ENCODE measurements at places on chromosomes 1 and 21.
A peak's percentile ranks its signal among the peaks of the same experiment; 100 is the strongest.

- H3K27ac ChIP-seq: no peak overlapping the region
- peaks cover 1% of the 10 kb centered on the region for H3K36me3 ChIP-seq
- H3K27me3 ChIP-seq: peaks cover 12% of the 10 kb centered on the region
Measured at GRCh38 chr1:162660574-162660973, 28.3 kb downstream of the DDR2 start.

- no peak for DNase-seq
- no peaks in the 10 kb centered on the region for H3K27me3 ChIP-seq
- H3K27ac ChIP-seq: no peak overlapping the region
- no peaks in the 10 kb centered on the region for H3K36me3 ChIP-seq
Measured at GRCh38 chr1:182206626-182207239, 145.2 kb upstream of the ZNF648 start.

DNA sequence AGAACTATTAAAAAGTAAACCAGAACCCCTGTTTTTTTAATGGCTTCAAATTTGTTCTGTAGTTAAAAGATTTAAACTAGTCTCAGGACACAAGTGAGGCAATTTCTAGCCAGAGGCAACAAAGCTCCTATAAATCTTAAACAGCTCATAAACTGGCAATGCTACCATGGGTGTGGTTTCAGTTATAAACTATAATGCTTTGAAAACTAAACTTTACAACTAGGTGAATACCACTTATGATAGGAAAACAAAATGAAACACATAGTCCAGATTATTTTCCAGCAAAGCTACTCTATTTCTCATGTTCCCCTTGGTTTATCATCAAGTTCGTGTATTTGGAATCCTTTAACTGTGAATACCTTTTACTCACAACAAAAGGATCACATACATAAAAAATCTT is 282.5 kb downstream of the VAV3 start:
- H3K27me3 ChIP-seq: no peaks in the 10 kb centered on the region
- H3K27ac ChIP-seq: no peak overlapping the region
- no peak overlapping the region for H3K4me3 ChIP-seq
- DNase-seq: no peak
- no peaks in the 10 kb centered on the region for H3K36me3 ChIP-seq

DNA sequence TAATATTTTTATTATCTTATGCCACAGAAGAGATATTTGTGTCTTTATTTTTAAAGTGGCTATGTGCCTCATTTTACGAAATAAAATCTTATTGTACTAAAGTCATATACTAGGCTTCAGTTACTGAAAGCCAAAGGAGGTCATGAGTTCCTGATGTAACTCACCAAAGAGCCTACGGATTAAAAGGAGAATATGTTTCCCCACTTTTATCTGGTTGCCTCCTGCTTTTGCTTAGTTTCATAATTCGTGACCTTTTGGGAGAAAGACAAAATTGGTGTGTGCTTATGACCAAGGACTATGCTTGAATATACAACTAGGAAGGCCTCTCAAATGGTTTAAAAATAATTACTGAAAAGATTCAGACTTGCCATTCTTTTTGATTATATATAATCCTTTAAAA is 18.2 kb upstream of the AHCTF1 start:
- no peaks in the 10 kb centered on the region for H3K36me3 ChIP-seq
- H3K27me3 ChIP-seq: no peaks in the 10 kb centered on the region
- no peaks in the 10 kb centered on the region for H3K4me1 ChIP-seq
- H3K4me3 ChIP-seq: no peak overlapping the region
- DNase-seq: no peak

GRCh38 chr1:150549496-150550221 is 451 bp downstream of the ADAMTSL4 start:
- DNase-seq: no peak
- peak overlapping the region; percentile 42 for H3K27ac ChIP-seq
- peak overlapping the region; percentile 69 for H3K4me3 ChIP-seq
- peaks cover 31% of the 10 kb centered on the region for H3K27me3 ChIP-seq
- no peaks in the 10 kb centered on the region for H3K36me3 ChIP-seq

- H3K27ac ChIP-seq: no peak overlapping the region
- no peak for DNase-seq
- peaks cover 5% of the 10 kb centered on the region for H3K27me3 ChIP-seq
- no peaks in the 10 kb centered on the region for H3K36me3 ChIP-seq
Measured at GRCh38 chr21:25385911-25386474, 221.3 kb downstream of the MRPL39 start.

DNA sequence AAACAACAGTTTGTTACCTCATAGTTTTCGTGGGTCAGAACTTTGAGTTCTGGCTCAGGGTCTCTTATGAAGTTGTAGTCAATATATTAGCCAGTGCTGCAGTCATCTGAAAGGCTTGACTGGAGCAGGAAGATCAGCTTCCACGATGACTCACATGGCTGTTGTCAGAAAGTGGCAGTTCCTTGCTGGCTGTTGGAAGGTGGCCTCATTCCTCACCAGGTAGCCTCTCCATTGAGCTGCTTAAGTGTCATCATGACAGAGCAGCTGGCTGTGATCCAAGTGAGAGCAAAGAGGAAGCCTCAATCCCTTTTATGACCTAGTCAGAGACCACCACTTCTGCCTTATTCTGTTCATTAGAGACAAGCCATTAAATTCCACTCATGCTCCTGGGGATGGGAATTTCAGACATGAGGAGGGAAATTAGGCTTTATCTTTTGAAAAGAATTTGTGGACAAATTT is 5.6 kb downstream of the OSBPL9 start:
- DNase-seq: peak; percentile 35
- H3K27ac ChIP-seq: no peak overlapping the region
- peaks cover 37% of the 10 kb centered on the region for H3K4me1 ChIP-seq
- H3K4me3 ChIP-seq: no peak overlapping the region

GRCh38 chr1:150692720-150693119 is 4.2 kb downstream of the GOLPH3L start:
- H3K27ac ChIP-seq: no peak overlapping the region
- H3K27me3 ChIP-seq: no peaks in the 10 kb centered on the region
- H3K4me1 ChIP-seq: peaks cover 24% of the 10 kb centered on the region
- peaks cover 27% of the 10 kb centered on the region for H3K36me3 ChIP-seq
- no peak for DNase-seq
- no peak overlapping the region for H3K4me3 ChIP-seq

GRCh38 chr1:183911285-183911684 is 106.4 kb downstream of the RGL1 start:
- peak; percentile 45 for DNase-seq
- H3K27ac ChIP-seq: no peak overlapping the region
- peaks cover 4% of the 10 kb centered on the region for H3K36me3 ChIP-seq
- H3K27me3 ChIP-seq: no peaks in the 10 kb centered on the region
- peaks cover 23% of the 10 kb centered on the region for H3K4me1 ChIP-seq

GRCh38 chr1:223772771-223773160 is 60.4 kb downstream of the CAPN2 start:
- no peak for DNase-seq
- H3K27ac ChIP-seq: peak overlapping the region; percentile 45
- peaks cover 57% of the 10 kb centered on the region for H3K36me3 ChIP-seq
- no peak overlapping the region for H3K4me3 ChIP-seq
- peaks cover 46% of the 10 kb centered on the region for H3K4me1 ChIP-seq
- H3K27me3 ChIP-seq: no peaks in the 10 kb centered on the region

- DNase-seq: no peak
- H3K27ac ChIP-seq: no peak overlapping the region
- H3K4me3 ChIP-seq: no peak overlapping the region
- H3K27me3 ChIP-seq: peaks cover 26% of the 10 kb centered on the region
- H3K4me1 ChIP-seq: peaks cover 7% of the 10 kb centered on the region
Measured at GRCh38 chr21:33151941-33152731, 77.6 kb upstream of the IFNAR2 start.

DNA sequence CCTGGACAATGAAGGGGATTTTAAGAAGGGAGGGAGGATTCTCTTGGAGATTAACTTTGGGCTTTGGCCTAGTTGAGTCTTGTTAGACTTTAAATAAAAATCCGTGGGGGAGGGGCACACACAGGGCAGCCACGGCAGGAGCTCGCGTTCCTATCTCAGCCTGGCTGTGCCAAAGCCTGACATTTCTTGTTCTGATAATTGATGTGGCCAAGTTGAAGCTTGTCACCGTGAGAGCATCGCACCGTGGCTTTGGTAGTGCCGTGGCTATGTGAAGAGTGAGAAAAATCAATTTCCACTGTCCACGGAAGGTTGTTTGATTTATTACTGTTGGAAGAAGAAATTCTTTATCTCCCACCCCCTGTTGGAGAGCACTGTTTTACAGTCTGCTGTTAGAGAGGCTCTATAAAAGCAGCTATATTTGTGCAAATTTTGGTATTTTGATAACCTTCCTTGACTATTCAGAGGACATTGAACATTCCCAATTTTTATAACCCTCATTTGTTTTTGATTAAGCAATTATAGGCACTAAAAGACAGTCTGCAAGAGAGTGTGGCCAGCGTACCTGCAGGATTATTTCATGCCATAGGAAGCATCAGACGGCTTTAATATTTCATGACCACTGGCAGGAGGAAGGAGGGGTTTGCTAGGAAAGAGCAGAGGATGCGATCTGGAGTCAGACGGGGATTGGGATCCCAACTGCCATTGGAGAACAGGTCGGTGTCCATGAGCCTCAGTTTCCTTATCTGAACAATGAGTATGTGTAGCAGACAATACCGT is 160.7 kb downstream of the KAZN start:
- no peak overlapping the region for H3K4me3 ChIP-seq
- no peak overlapping the region for H3K27ac ChIP-seq
- DNase-seq: no peak
- peaks cover 6% of the 10 kb centered on the region for H3K27me3 ChIP-seq

GRCh38 chr1:230575886-230576500 is 66.3 kb upstream of the COG2 start:
- H3K27me3 ChIP-seq: peaks cover 17% of the 10 kb centered on the region
- no peak overlapping the region for H3K4me3 ChIP-seq
- no peak for DNase-seq

- no peak overlapping the region for H3K27ac ChIP-seq
- no peaks in the 10 kb centered on the region for H3K36me3 ChIP-seq
- DNase-seq: no peak
- no peaks in the 10 kb centered on the region for H3K27me3 ChIP-seq
Measured at GRCh38 chr21:21226472-21226871, 228.3 kb downstream of the NCAM2 start.

- peaks cover 6% of the 10 kb centered on the region for H3K36me3 ChIP-seq
- peaks cover 18% of the 10 kb centered on the region for H3K27me3 ChIP-seq
- no peak for DNase-seq
- no peak overlapping the region for H3K27ac ChIP-seq
- no peak overlapping the region for H3K4me3 ChIP-seq
Measured at GRCh38 chr1:43455213-43455889, 1.6 kb upstream of the HYI start.

DNA sequence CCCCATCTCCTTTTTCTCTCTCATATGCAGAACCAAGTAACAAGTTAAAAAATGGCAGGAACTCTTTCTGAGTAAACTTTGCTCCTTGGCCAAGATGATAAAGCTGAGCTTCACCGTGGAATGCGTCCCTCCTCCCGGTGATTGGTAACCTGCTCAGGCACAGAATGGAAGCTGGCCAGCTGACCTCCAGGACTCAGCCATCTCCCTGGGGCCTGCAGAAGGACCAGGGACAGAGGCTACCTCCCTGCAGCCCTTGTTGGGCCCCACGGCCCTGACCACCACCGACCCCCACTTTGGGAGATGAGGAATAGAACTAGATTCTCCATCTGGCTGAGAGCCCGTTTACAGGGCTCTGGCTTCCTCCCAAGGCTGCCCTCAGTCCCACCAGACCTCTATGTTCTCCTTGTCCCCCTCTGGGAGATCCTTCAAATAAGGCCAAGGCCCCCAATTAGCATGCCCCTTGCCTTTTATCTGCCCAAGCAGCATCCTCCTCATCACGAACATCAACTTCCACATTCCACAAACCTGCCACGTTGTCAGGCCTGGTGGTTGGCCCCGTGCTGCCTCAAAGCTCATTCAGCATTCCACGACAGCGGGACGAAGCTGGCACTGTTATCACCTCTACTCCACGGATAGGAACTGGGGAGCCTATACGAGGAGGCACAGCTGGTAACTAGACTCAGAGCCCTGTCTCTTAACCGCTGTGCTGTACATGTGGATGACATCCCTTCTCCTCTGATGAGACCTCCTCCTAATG is 74.2 kb downstream of the CD34 start:
- DNase-seq: no peak
- H3K4me3 ChIP-seq: no peak overlapping the region
- no peaks in the 10 kb centered on the region for H3K27me3 ChIP-seq

- no peaks in the 10 kb centered on the region for H3K4me1 ChIP-seq
- peaks cover 5% of the 10 kb centered on the region for H3K27me3 ChIP-seq
Measured at GRCh38 chr1:109433322-109433721, 7.1 kb upstream of the PSMA5 start.

GRCh38 chr1:19349999-19350398 is 37.9 kb downstream of the SLC66A1 start:
- H3K4me3 ChIP-seq: no peak overlapping the region
- peaks cover 13% of the 10 kb centered on the region for H3K36me3 ChIP-seq
- peak overlapping the region; percentile 19 for H3K27ac ChIP-seq

GRCh38 chr21:39029900-39030884 is 153.1 kb downstream of the PSMG1 start:
- no peak overlapping the region for H3K27ac ChIP-seq
- H3K36me3 ChIP-seq: no peaks in the 10 kb centered on the region
- peaks cover 12% of the 10 kb centered on the region for H3K27me3 ChIP-seq
- DNase-seq: no peak
- peaks cover 2% of the 10 kb centered on the region for H3K4me1 ChIP-seq

- DNase-seq: no peak
- peaks cover 15% of the 10 kb centered on the region for H3K4me1 ChIP-seq
- no peaks in the 10 kb centered on the region for H3K36me3 ChIP-seq
- H3K27ac ChIP-seq: no peak overlapping the region
Measured at GRCh38 chr1:181081395-181081794, 7.1 kb upstream of the IER5 start.

GRCh38 chr1:76687307-76688175 is 179.7 kb upstream of the ST6GALNAC5 start:
- H3K27ac ChIP-seq: no peak overlapping the region
- no peak for DNase-seq
- H3K4me3 ChIP-seq: no peak overlapping the region
- no peaks in the 10 kb centered on the region for H3K36me3 ChIP-seq

- H3K4me1 ChIP-seq: no peaks in the 10 kb centered on the region
- no peak overlapping the region for H3K27ac ChIP-seq
- no peak overlapping the region for H3K4me3 ChIP-seq
- no peaks in the 10 kb centered on the region for H3K27me3 ChIP-seq
- no peak for DNase-seq
Measured at GRCh38 chr1:223212441-223212840, 69.4 kb upstream of the TLR5 start.

DNA sequence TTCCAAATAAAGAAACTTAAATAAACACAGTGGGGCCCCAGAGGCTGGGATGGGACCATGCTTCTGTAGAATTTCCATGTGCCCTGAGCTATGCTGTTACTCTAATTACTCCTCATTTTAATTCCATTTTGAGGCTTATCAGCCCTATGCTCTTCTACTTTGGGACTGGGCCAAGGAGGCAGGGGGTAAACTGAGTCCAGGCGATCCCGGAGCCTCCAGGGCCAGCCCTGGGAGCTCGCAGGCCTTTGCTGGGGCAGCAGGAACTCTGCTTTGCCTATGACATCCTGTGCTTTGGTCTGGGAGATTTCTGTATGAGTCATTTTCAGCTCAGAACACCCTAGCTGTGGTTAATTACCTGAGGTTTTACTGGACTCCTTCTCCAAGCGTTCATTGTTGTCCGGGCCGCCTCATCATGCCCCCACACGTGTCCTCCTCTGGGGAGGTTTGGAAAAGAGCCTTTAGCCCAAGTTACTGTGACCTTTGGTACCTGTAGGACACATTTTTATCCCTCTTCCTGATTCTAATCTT is 95.7 kb downstream of the RHOU start:
- no peak for DNase-seq
- H3K4me3 ChIP-seq: no peak overlapping the region
- no peaks in the 10 kb centered on the region for H3K36me3 ChIP-seq
- H3K27ac ChIP-seq: no peak overlapping the region

Measured in activated CD4-positive, alpha-beta T cell treated with anti-CD3 and anti-CD28 coated beads for 36 hours (primary cell).